Smooth muscle cell of trachea (primary cell): ENCODE measurements at places on chromosomes 7 and 10. TPM values are rescaled to one million over a fixed set of nuclear protein-coding genes. Genes with fewer than 3 reads are reported as not detected.

UFSP1 gene
- total RNA-seq = 3.9 and 10.4 TPM in 2 replicates

MMD2 gene
- total RNA-seq = not detected in 2 replicates

CLEC5A gene
- not detected in 2 replicates for total RNA-seq

LRRC61 gene
- 0.15 and 3.3 TPM in 2 replicates for total RNA-seq

PHKG1 gene
- 0.99 and 1.6 TPM in 2 replicates for total RNA-seq

RNF148 gene
- total RNA-seq = 0.33 and 1.3 TPM in 2 replicates

IGF2BP3 gene
- total RNA-seq = 32.0 and 35.1 TPM in 2 replicates

EPDR1 gene
- 19.5 and 66.8 TPM in 2 replicates for total RNA-seq

BEND7 gene
- 1.0 and 2.3 TPM in 2 replicates for total RNA-seq

ECHS1 gene
- 94.0 and 109 TPM in 2 replicates for total RNA-seq

REPIN1 gene
- 43.1 and 59.9 TPM in 2 replicates for total RNA-seq

STEAP1B gene
- 11.9 and 25.9 TPM in 2 replicates for total RNA-seq

RBP3 gene
- not detected in 2 replicates for total RNA-seq

BHLHA15 gene
- total RNA-seq = 1.7 TPM in 1 of 2 replicates, not detected in the other

GHRHR gene
- total RNA-seq = not detected in 2 replicates

MALRD1 gene
- 1.0 and 3.1 TPM in 2 replicates for total RNA-seq

MSS51 gene
- total RNA-seq = 1.8 and 2.5 TPM in 2 replicates

BTBD16 gene
- total RNA-seq = 0.15 TPM in 1 of 2 replicates, not detected in the other

TAS2R16 gene
- not detected in 2 replicates for total RNA-seq

PAX2 gene
- total RNA-seq = not detected in 2 replicates

C10orf90 gene
- 0.17 TPM in 1 of 2 replicates, not detected in the other for total RNA-seq

HACD1 gene
- 18.2 and 20.2 TPM in 2 replicates for total RNA-seq

NPY gene
- total RNA-seq = not detected in 2 replicates

TDRD1 gene
- 0.29 and 0.50 TPM in 2 replicates for total RNA-seq

CALML5 gene
- not detected in 2 replicates for total RNA-seq
